ENCODE measurements at places on chromosomes 5 and 9. TPM values are rescaled to one million over a fixed set of nuclear protein-coding genes. Genes with fewer than 3 reads are reported as not detected.

NOTCH1 gene
- 8.7 TPM for total RNA-seq

LMX1B gene
- 1.3 TPM for total RNA-seq

IL6ST gene
- 84.0 TPM for total RNA-seq

PCDHB16 gene
- 0.05 TPM for total RNA-seq

SPINK5 gene
- total RNA-seq, result not detected

CTXN3 gene
- total RNA-seq, result not detected

ZNF618 gene
- 7.6 TPM for total RNA-seq

SLC35D2 gene
- total RNA-seq, result 20.4 TPM

EQTN gene
- total RNA-seq, result not detected

CDX1 gene
- not detected for total RNA-seq

PCDHGB3 gene
- total RNA-seq, result 0.22 TPM

ZNF608 gene
- total RNA-seq, result 1.3 TPM

LCN15 gene
- total RNA-seq, result not detected

ENTPD2 gene
- 2.1 TPM for total RNA-seq

SLC34A3 gene
- total RNA-seq, result 0.11 TPM

RLN2 gene
- total RNA-seq, result not detected

NTMT1 gene
- total RNA-seq, result 95.0 TPM

LIFR gene
- total RNA-seq, result 4.3 TPM

NEUROG1 gene
- total RNA-seq, result not detected

MLANA gene
- total RNA-seq, result not detected

ZDHHC11 gene
- total RNA-seq, result 15.9 TPM

PRRT1B gene
- not detected for total RNA-seq

LHX6 gene
- 1.1 TPM for total RNA-seq

F2RL2 gene
- 3.7 TPM for total RNA-seq

KLHL3 gene
- total RNA-seq, result 0.14 TPM

VDAC1 gene
- 409 TPM for total RNA-seq

CNTFR gene
- total RNA-seq, result 0.24 TPM

PGM5 gene
- not detected for total RNA-seq

BARHL1 gene
- total RNA-seq, result not detected

RMI1 gene
- 13.1 TPM for total RNA-seq

CDKN2B-AS1 gene
- not detected for total RNA-seq

PLEKHG4B gene
- total RNA-seq, result 1.2 TPM

GRXCR2 gene
- not detected for total RNA-seq

GPR151 gene
- total RNA-seq, result not detected

SPAAR gene
- total RNA-seq, result not detected

CCNH gene
- 60.2 TPM for total RNA-seq

CD14 gene
- 3.0 TPM for total RNA-seq

SLC27A6 gene
- total RNA-seq, result not detected

FRMPD1 gene
- total RNA-seq, result 0.05 TPM

TCF7 gene
- 11.3 TPM for total RNA-seq

HAPLN1 gene
- total RNA-seq, result not detected

KIF4B gene
- not detected for total RNA-seq

SLC6A19 gene
- total RNA-seq, result 0.08 TPM

TSSK1B gene
- total RNA-seq, result not detected

SLC6A3 gene
- total RNA-seq, result 0.53 TPM

GAS1 gene
- 0.09 TPM for total RNA-seq

RNF183 gene
- not detected for total RNA-seq

CDH12 gene
- not detected for total RNA-seq

PFN3 gene
- not detected for total RNA-seq

CCDC180 gene
- 0.94 TPM for total RNA-seq

FOXE1 gene
- total RNA-seq, result 4.0 TPM

MSX2 gene
- 4.9 TPM for total RNA-seq

AHRR gene
- 4.3 TPM for total RNA-seq

PDLIM4 gene
- 0.79 TPM for total RNA-seq

ROR2 gene
- total RNA-seq, result 1.6 TPM

PCDHB5 gene
- total RNA-seq, result 1.4 TPM

TEX48 gene
- total RNA-seq, result not detected

EPB41L4B gene
- 21.3 TPM for total RNA-seq
